Liver (tissue), 10 donors: ENCODE measurements at places on chromosomes 1 and 21. TPM values are rescaled to one million over a fixed set of nuclear protein-coding genes. Genes with fewer than 3 reads are reported as not detected.

The MROH7 gene
- total RNA-seq, result 0.51 TPM

The PLXNA2 gene
- total RNA-seq, result 9.2 TPM

The NR1I3 gene
- 10.4 TPM for total RNA-seq

- no peaks in the 10 kb centered on the region for H3K27me3 ChIP-seq
- no peaks in the 10 kb centered on the region for H3K4me1 ChIP-seq
- no peaks in the 10 kb centered on the region for H3K36me3 ChIP-seq
- DNase-seq, result no peak
These were observed 673.6 kb upstream of the NR5A2 start for GRCh38 chr1:199353906-199354305.

- no peaks in the 10 kb centered on the region for H3K4me1 ChIP-seq
- H3K27ac ChIP-seq, result no peak overlapping the region
- H3K4me3 ChIP-seq, result no peak overlapping the region
These were observed 585.8 kb upstream of the ZRANB2 start for GRCh38 chr1:71666609-71667008.

DNA sequence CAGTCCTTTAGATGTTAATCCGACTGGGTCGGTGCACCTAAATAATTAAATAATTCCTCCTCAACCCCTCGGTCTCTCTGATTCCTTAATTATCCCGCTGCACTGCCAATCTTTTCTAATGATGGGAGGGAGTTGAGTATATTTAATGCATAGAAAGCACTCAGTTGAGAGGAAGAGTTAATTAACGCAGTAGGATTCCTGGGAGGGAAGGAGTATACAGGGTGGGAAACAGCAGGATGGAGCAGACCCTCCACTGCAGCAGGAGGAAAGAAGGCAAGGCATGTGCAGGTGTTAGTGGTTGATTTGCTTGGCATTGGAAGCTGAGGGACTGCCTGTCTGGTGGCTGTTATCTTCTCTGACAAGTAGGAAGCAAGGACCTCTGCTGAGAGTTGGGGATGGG, 9.9 kb upstream of the REN start:
- H3K4me3 ChIP-seq, result no peak overlapping the region
- H3K27me3 ChIP-seq, result no peaks in the 10 kb centered on the region
- H3K4me1 ChIP-seq, result no peaks in the 10 kb centered on the region
- H3K27ac ChIP-seq, result no peak overlapping the region

DNA sequence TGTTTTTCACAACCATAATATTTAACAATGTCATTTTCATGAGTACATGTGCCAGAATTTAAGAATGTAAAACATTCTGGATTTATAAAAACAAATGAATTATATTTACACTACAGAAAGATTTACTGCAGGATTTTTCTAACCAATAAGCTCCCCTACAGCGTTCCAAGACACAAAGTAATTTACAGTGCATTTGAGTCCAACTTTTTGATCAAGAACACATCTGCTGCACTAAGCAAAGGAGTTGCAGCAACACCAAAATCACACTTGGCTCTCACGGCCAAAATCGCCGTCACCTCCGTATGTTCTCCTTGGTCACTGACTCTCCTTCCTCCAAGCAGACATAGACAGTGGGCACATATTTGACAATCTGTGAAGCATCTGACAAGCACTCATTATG, 7.7 kb downstream of the VPS26C start:
- H3K4me1 ChIP-seq, result peaks cover 11% of the 10 kb centered on the region
- no peaks in the 10 kb centered on the region for H3K36me3 ChIP-seq
- H3K27me3 ChIP-seq, result no peaks in the 10 kb centered on the region
- no peak overlapping the region for H3K4me3 ChIP-seq

DNA sequence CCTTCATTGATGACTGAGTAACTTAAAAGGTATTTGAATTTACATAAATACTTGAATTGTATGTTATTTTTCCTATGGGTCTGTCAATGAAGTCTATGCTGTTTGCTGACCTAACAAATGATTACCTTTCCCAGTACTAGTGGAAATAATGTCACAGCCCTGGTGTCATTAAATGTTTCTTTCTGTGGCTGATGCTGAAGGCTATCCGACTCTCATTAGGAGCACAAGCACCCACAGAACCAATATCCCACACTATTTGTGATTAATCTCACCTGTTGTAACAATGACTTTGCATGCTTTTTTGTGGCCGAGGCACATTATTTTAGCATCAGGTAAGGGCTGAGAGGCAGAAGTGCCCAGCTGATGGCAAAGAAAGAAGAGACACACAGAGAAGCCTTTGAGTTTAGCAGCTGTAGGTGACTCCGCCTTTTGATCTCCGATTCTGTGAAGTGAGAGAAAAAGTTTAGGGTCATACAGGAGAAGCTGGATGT, 25.8 kb upstream of the TRIM45 start:
- no peak for DNase-seq
- no peaks in the 10 kb centered on the region for H3K4me1 ChIP-seq
- H3K27me3 ChIP-seq, result no peaks in the 10 kb centered on the region
- H3K4me3 ChIP-seq, result no peak overlapping the region
- no peaks in the 10 kb centered on the region for H3K36me3 ChIP-seq
